ENCODE measurements at places on chromosomes 11 and 22.

DNA sequence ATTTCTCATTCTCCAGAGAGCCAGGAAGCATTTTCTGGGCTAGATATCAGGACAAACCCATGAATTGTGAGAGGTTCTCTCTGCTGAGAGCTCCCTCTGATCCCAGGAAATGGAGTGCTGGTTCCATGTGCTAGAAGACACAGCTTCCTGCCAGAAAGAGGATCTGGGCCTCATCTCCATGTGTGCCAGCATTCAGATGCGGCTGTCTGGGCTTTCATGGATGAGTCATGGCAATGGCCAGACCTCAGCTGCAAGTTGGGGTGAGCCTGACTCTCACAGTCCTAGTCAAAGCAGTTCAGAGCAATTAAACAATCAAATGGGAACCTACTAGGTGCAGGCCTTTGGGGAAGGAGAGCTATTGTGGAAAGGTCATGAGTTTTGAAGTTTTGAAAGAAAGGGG is 82.3 kb upstream of the EED start:
- no peak for DNase-seq

GRCh38 chr11:48087974-48088681 is 107.8 kb downstream of the PTPRJ start:
- DNase-seq: no peak

DNA sequence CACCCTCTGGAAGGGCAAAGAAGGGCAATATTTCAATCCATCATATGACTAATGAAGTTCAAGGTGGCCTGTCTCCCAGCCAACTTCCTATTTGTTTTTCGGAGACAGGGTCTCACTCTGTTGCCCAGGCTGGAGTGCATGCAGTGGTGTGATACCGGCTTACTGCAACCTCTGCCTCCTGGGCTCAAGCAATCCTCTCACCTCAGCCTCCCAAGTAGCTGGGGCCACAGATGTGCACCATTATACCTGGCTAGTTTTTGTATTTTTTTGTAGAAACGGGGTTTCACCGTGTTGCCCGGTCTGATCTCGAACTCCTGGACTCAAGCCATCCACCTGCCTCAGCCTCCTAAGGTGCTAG is 13.4 kb downstream of the ABTB2 start:
- DNase-seq: peak; percentile 26

DNA sequence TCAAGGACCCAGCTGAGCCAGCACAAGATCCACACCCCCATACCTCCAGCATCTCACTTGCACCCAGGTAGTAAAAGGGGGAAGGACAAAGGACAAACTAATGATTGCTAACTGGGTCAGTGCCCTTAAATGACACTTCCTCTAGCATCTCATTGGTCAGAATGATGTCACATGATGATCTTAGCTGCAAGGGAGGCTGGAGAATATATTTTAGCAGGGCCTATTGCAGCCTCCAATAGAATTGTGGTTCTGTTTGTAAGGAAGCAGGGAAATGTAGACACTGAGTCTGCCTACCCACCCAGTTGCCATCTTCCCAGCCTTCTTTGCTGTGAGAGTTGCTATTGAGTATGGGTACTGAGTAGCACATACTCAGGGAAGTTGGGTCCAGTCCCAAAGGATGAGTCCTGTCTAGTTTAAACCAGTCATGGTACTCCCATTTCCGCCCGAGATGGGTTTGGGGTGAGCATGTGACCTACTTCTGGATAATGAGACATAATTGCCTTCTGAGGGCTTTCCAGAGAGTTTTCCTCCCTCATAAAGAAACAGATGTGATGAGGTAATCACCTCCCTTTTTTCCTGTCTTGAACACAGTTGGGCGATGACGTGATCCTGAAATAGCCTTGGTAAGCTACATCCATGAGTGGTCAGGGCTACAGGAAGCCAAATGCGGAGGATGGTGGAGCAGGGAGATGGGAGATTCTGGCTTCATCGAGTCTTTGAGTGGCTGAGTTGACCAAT is 5.5 kb upstream of the DNAL4 start:
- DNase-seq: no peak

- DNase-seq: peak; percentile 85
These were observed at the start of gene LRRN4CL for GRCh38 chr11:62689421-62690183. TSS of gene LRRN4CL (minus strand) at chr11:62689530. CDS start at chr11:62688508, 1,022 bp downstream.

DNA sequence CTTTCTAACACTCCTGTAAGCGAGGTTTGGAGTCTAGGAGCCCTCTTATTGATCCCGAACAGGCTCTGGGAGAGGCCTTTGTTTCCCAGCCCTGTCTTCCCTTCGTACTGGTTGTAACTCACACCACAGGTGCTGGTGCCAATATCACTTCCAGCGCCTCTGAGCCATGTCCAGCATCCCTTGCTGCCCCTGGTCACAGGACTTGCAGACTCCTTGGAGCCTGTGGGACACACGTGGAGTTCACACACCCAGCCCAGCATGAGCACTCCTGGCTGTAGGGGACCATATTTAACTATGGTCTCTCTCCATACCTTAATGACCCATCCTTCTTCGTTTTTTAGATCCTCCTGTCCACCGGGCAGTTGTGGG is 2.2 kb downstream of the ZBTB16 start:
- DNase-seq: no peak
